Muscle of arm (tissue), 14 donors: ENCODE measurements at places on chromosomes 2 and 18. TPM values are rescaled to one million over a fixed set of nuclear protein-coding genes. Genes with fewer than 3 reads are reported as not detected.
A peak's percentile ranks its signal among the peaks of the same experiment; 100 is the strongest.

DNA sequence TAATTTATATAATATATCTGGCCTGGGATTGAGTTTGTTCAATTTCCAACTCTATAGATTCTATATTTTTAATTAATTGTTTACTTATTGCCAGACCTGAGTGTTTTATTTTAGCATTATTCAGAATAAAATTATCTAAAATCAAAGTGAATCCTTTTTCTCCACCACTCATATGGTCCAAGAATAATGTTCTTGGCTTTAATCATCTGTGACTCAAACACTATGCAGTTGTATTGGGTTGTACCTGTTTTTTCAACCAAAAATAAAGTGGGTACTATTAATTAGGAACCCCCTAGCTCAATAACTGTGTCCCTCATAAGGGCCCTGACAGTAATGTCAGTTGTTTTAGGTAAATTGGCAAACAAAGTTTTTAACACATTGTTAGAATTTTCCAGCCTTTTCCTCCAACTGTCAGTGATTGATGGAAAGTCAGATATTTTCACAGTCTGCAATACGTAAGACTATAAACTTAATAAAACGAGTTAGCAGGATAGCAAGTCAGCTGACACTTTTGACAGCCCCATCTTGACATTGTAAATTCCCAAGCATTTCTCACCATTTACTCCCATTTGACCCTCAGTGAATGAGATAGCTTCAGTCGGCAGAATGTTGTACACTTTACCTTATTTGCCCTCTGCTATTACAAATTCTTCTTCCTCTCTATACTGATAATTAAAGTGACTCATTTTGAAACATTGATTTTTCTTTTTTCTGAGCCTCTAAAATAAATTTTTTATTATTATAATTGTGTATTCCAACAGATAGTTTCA, 587.4 kb downstream of the METTL4 start:
- DNase-seq = no peak

DNA sequence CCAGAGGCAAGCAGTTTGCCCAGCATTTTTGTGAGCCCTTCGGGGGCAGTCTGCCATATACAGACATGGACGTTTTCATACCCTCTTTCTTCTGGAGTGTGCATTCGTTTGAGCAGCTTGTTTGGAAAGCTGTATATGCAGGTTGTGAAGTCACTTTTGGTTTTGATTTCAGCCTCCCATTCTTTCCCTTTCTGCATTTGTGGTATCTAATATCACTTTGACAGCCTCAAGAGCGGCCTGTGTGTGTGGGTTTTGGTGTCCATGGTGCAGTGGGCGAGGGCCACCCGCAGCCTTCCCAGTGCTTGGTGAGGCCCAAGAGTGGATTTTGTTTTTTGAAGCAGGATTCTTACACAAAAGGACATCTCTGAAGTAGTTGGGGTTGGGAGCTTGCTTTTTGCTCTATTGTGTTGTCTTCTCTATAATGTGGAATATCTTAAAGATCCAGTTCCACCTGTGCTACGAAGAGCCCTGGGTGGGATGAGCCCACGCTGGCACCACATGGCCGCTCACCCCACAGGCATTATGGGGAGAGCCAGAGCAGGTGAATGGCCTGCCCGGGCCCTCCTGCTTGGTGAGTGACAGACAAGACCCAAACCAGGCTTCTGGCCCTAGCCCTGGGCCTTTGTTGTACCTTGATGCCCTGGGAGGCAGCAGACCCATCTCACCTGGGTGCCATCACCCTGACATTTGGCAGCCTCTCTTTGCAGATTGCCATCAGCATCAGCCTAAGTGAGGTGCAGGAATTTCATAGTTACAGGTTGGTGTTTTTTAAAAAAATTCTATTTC, 29.5 kb downstream of the INPP4A start:
- DNase-seq = no peak

DNA sequence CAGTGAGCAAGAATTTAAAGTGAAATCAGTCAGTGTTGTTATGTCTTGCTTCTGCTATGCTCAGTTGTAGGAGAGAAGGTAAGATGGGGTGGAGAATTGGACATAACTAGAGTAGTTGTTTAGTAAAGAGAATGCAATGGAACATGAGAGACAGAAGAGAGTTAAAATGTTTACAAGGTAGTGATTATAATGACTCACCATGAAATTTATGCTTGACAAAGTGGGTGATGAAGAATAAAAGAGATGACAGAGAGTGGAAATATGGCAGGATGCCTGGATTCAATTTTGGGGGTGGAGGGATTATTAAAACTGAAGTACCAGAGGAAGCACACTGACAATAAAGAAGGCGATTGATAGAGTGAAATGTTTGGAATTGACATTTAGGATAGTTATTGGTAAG, 10.6 kb downstream of the SCG2 start:
- no peak for DNase-seq

GRCh38 chr2:69631402-69631801, 12.1 kb downstream of the AAK1 start:
- DNase-seq = no peak

- no peak for DNase-seq
Observed at GRCh38 chr2:216555274-216555673, 56.6 kb downstream of the RPL37A start.

GRCh38 chr2:231455222-231455621, 9.1 kb downstream of the NCL start:
- DNase-seq = no peak

GRCh38 chr2:107589079-107589491, 237.6 kb upstream of the RGPD4 start:
- DNase-seq = no peak

DNA sequence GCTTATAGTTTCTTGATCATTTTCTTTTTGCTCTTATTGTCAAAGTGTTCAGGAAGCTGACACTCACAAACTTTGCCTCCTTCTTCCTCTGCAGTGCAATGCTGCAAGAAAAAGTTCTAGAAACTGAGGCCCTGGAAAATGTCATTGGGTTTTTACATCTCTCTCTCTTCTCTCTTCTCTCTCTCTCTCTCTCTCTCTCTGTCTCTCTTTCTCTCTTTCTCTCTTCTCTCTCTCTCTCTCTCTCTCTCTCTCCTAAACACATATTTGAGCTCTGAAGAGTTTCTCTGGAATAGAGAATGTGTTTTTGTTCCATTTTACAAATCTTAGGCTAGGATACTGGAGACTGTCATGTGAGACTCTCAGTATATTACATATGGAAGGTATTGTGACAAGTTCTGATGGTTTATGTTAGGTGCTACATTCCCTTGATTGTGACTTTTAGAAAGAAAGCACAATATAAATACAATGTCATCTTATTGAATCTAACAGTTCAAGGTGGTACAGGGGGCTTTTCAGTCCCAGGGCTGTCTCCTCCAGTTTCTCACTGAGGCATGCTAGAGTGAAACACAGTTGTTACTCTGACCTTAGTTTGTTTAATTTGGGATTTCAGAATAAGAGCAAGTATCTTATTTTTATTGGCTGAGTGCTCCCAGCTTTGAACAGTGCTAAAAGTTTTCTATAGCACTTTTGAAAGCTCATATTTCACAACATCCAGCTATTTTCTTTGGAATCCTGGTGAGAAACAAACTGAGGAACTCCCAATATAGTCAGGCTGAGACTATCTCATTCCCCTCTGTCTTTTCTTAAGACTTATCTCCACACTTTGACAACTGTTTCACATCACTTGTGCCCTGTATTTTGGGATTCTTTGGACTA, 41.4 kb upstream of the EHBP1 start:
- no peak for DNase-seq

- DNase-seq = no peak
Observed at GRCh38 chr2:29065068-29065811, 9.1 kb downstream of the PCARE start.

DNA sequence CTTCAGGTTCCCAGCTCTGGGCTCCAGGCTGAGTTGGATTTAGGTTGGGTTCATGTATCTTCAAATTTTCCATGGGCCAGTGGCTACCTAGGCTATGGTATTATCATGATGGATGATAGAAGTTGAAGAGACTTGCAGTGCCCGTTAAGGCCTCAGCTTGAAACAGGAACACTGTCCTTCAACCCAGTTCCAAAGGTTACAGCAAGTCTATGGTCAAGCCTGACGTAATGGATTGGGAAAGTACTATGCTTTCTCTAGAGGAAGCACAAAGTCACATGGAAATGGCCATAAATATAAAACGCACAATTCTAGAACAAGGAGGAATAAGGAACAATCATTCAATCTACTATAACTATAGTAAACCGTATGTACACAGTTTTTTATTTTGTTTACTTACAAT, 593.2 kb downstream of the ZEB2 start:
- DNase-seq = no peak

DNA sequence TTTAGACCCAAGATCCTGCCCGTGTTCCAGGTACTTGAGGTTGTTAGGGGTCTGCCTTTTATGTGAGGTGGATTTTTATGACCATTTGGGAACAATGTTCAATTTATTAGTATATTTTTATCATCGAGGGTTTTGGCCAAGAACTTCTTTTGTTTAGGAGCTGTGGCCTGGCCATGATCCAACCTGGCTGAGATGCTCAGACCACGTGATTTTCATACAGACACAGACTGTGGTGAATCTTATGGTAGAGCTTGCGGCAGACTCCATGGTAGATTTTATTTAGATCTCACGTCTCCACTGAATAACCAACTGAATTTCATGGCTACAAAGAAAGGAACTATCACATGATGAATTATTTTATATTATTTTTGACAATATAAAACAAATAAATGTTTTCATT, 405.5 kb upstream of the VWC2L start:
- no peak for DNase-seq

- no peak for DNase-seq
Observed at GRCh38 chr2:238599549-238600505, 173.1 kb downstream of the ASB1 start.

DNA sequence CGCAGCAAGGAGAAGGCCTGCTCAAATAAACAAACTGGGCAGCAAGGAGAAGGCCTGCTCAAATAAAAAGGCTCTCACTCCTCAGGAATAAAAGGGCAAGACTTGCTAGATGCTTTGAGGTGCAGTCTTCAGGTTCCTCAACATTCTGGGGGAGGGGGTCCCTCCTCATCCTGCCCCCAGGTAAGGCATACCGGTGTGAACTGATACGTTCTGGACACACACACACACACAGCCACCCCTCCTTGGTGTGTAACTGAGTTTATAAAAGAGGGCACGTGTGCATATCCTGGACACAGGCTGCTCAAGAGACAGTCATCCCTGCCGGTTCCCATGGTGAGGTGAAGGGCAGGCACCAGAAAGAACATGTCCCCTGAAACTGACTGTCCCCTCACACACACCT, 4.5 kb downstream of the TEX261 start:
- DNase-seq = no peak

- DNase-seq = no peak
Observed at GRCh38 chr2:225037415-225038230, 4.6 kb downstream of the DOCK10 start.

DNA sequence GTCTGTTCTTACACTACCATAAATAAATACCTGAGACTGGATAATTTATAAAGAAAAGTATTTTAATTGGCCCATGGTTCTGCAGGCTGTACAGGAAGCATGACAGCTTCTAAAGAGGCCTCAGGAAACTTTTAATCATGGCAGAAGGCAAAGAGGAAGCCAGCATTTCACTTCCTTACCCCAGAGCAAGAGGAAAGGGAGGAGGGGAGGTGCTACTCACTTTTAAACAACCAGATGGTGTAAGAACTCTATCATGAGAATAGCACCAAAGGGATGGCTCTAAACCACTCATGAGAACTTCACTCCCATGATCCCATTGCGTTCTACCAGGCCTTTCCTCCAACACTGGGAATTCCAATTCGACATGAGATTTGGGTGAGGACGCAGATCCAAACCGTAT, 344.4 kb upstream of the SLC39A10 start:
- no peak for DNase-seq

GRCh38 chr2:41917587-41917986, 130.2 kb upstream of the PKDCC start:
- no peak for DNase-seq

DNA sequence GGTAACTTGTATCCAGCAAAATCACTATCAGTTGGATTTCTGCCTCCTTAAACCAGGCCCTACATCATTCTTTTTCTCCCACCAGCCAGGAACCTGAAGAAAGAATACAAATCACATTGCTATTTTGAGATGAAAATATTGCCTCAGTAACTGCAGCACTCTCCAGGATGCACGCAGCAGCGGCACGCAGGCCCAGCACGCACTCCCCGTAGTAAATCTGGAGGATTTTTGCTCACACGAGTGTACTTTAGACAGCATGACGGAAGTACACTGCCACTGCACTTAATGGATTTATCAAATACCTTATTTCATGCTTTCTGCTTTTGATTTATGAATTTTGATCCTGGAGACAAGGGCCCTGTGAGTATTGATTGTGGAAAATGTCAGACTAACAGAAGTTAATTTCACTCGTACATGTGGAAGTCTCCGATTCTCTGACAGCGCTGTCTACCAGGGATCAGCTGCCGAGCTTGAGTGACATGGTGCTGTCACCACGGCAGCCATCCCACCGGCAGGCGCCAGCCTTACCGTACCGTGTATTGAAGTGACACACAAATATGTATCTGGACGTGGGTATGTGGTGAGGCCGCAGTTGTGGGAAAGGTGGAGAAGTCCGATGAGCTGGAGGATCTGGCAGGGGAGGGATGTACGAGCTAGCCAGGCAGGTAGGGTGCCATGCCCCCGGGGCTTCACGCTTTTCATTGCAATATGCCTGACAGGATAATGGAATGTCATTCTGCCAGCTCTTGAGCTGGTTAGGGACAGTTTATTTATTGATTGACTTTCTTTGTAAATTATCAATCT, 863.7 kb downstream of the GALR1 start:
- no peak for DNase-seq

DNA sequence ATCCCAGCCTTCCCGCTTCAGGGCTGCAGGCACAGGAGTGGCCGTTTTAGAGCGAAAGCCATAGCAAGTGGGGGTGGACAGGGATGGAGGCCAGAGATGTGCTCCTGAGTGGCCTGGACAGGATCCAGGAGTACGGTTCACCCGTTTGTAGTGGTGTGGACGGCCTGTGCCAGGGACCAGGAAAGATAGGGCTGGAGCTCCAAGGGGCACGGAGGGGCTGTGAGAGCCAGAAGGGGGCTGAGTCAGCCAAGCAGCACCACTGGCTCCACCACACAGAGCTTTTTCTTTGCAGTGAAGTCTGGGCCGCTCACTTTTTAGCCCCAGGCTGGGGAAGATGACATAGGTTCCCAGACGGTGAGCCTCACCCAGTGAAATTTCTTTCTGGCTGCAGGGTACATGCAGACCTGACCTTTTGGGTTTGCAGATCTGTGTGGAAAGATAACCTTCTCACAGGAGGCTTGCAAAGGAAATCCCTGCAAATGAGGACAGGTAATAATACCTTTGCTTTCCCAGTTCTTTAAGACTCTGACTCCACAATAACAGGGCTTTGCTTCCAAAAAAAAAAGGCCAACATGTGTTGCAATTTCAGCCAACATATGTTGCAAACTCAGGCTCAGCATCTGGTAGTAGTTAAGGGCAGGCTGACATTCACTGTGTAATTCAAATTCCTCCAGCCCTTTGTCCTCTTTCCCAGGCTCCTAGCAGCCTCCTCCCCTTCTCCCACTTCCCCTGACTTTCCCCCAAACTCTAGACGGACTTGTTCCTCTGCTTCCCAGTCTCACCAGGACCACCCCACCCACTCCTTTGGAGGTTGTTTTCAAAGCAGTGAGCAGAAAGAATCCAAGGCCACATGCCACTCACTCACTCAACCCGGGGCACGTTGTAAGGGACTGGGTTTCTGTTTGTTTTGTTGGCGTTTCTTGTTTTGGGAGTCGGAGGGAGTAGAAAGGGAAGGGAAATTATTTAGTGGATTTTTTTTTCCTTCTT, 20.3 kb upstream of the LAPTM4A start:
- DNase-seq = peak; percentile 92

- DNase-seq = peak; percentile 66
Observed at GRCh38 chr2:41782306-41783158, 265.3 kb upstream of the PKDCC start.

Gene RABL2A
- 12.2 TPM for polyA plus RNA-seq

Gene EFR3B
- not detected for polyA plus RNA-seq

Gene ELOA2
- polyA plus RNA-seq = not detected

Gene C1GALT1C1L
- 1.9 TPM for polyA plus RNA-seq

Gene SULT1C2
- 0.23 TPM for polyA plus RNA-seq
